NCI-H446 (cell line): ENCODE measurements at places on chromosomes 12 and 14.
A peak's percentile ranks its signal among the peaks of the same experiment; 100 is the strongest.

- no peak for DNase-seq
These were observed 9.5 kb downstream of the MED13L start for GRCh38 chr12:116267948-116268347.

DNA sequence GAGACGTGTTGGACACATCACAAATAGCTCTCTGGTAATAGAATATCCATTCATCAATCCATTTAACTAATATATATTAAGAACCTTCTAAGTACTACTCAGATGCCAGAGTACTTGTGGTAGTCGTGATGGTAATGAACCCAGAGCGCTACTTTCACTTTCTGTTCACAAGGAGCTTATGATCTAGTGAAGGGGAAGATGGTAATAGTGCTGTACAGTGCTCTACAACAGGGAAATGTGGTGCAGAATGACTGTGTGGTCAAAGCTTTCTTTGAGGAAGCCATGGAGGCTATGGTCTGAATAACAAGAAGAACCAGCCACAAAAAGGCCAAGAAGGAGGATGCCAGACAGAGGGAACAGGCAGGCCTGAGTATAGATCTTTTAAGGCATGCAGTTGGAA is 212.0 kb downstream of the PTPRO start:
- DNase-seq = no peak

- no peak for DNase-seq
These were observed 29.6 kb downstream of the ARL6IP4 start for GRCh38 chr12:123010110-123010509.

GRCh38 chr14:25067600-25067999 is 17.7 kb upstream of the STXBP6 start:
- DNase-seq = no peak

GRCh38 chr14:81123811-81124210 is 96.9 kb downstream of the GTF2A1 start:
- DNase-seq = no peak

GRCh38 chr12:76871082-76871481 is 7.7 kb downstream of the CSRP2 start:
- DNase-seq = no peak

GRCh38 chr14:96130391-96130790 is 74.2 kb upstream of the BDKRB2 start:
- no peak for DNase-seq

DNA sequence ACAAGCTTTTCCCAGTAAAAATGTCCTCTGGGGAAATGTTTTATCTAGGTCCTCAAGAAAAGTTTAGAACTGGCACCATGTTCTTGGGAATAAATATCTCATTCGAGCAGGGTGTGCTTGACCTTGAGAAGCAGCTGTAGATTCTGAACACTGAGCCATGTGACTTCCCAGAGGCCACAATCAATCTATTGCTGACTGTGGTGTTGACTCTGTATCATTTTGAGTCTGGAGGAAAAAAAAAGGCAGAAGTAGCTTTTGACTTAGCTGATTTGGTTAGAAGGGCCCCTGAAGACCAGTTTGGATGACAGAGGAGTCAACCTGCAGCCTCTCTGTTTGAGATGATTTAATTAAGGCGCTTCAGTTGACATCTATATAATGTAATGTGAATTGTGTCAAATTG is 592.4 kb upstream of the SEL1L start:
- no peak for DNase-seq

DNA sequence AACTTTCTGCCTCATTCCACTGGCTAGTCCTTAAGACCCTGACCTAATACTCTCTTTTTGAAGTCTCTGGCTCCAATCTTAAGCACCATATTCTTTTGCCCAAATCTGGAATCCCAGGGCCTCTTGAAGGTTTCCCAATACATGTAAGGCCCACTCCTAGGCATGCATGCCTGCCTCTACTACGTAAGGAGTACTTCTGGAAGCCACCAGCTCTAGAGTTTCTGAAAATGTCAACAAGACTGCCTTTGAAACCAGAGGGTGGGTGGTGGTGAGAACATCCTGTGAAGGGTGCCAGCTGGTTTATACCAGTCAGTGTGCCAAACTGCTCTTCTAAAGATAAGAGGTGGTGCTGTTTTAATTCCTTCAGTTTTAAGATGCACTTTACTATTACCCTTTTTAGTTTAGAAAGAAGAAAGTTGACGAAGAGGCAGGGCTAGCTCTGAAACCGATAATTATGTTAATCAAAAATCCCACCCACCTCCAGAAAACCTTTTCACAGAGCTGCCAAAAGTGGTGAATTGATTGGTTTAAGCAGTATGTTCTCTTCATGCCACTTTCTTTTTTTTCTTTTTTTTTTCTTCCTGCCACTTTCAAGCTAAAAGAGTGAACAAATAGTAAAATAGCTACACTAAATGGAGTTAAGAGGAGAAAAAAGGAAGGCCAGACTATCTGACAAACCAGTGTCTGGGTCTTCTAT is 8.7 kb upstream of the WDR89 start:
- no peak for DNase-seq

GRCh38 chr14:59482541-59483331 is 1.5 kb downstream of the L3HYPDH start:
- peak; percentile 40 for DNase-seq

GRCh38 chr12:54005531-54005852 is 3.3 kb upstream of the HOXC8 start:
- DNase-seq = no peak

DNA sequence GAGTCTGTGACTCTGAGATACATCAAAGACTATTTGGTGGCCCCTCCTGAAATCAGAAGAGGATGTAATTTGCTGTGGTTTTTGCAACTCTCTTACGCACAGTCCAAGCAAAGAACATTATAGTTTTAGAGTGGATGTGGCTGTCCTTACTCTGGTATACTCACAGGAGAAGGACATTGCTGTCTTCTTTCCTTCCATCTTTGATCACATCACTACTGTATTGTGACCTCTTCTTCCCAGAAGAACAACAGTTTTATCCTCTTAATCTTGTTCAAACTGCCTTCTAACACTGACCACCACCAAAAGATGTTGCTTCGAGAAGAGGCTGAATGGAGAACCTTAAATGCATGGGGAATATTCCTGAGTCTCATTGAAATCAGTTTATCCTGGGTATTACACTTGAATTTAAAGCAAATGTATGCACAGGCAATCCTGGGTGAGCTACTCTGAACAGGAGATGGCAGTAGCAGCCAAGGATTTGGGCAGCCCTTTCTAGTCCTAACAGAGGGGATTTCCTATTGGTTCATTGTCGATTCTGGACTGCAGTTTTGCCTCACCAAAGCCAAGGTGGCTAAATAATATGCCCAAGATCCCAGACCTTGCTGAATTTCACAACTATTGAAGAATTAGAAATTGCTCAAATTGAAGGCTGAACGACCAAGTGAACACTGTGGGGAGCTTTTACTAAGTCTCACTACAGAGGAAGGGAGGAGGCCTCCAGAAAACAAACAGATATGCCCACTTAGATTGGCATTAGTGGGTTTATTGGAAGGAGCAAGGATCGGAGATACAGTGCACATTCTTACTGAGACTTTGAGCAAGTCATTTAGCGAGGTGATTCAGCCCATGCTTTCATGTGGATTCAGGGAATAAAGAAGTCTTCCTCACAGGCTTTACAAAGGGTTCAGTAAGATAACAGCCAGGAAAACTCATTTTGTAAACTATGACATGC is 282.8 kb downstream of the PAWR start:
- peak; percentile 71 for DNase-seq

GRCh38 chr14:77988096-77988870 is 181.9 kb upstream of the NRXN3 start:
- DNase-seq = no peak

GRCh38 chr12:108462686-108463085 is 52.4 kb upstream of the FICD start:
- no peak for DNase-seq

DNA sequence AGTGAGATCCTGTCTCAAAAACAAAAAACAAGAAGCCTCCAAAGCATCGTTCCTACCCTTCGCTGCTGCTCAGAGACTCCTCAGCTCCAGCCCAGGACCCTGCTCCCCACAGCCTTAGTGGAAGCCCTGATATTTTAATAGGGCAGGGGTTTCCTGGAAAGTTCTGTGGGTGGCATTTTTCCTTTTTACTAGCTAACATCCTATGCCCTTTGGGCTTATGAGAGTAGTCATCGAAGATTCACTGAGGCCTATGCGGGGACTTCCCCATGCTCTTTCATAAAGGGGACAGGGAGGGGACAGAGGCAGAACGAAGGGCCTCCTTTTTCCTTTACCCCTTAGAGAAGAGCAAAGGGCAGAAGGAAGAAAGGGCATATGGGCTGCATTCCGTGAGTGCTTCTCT is 8.3 kb downstream of the LAG3 start:
- DNase-seq = no peak

GRCh38 chr12:46872135-46872534 is 46.3 kb upstream of the SLC38A4 start:
- DNase-seq = no peak

DNA sequence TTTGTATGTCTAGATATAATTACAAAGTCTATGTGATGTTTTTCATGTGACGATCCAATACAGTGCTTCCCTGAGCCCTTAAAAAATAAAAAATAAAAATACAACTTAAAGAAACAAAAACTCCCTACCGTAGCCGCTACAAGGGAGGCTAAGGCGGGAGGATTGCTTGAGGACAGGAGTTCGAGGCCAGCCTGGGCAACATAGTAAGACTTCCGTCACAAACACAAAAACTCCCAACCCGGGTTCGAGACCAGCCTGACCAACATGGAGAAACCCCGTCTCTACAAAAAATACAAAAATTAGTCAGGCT is 669 bp upstream of the CDKN3 start:
- no peak for DNase-seq

- peak; percentile 27 for DNase-seq
These were observed 630 bp downstream of the NELL2 start for GRCh38 chr12:44875417-44875953.

GRCh38 chr12:4274396-4275015 is 944 bp downstream of the CCND2 start:
- no peak for DNase-seq
